ENCODE measurements at places on chromosomes 1 and 21.

- DNase-seq, result peak; percentile 10
Measured at GRCh38 chr1:86596741-86597290, 49.9 kb downstream of the CLCA4 start.

DNA sequence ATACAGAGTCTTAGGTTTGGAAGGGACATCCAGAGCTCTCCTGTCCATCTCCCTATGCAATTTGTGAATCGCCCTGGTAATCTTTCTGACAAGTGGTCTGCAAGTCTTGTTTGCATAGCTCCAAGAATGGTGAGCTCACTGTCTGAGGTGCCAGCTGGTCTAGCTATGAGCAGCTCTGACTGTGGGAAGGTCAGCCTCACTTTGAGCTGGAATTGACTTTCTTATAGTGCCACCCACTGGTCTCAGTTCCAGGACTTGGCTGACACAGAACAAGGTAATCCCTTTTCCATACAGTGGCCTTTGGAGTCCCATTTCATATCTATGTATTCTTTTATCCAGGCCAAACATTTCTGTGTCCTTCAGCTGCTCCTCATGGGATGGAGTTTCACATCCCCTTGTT lies 95.6 kb upstream of the C8B start:
- no peak for DNase-seq

GRCh38 chr1:235326719-235327558 lies 1.0 kb downstream of the ARID4B start:
- no peak for DNase-seq

- peak; percentile 91 for DNase-seq
Measured at GRCh38 chr1:42484382-42484781, 21.3 kb downstream of the CCDC30 start.

DNA sequence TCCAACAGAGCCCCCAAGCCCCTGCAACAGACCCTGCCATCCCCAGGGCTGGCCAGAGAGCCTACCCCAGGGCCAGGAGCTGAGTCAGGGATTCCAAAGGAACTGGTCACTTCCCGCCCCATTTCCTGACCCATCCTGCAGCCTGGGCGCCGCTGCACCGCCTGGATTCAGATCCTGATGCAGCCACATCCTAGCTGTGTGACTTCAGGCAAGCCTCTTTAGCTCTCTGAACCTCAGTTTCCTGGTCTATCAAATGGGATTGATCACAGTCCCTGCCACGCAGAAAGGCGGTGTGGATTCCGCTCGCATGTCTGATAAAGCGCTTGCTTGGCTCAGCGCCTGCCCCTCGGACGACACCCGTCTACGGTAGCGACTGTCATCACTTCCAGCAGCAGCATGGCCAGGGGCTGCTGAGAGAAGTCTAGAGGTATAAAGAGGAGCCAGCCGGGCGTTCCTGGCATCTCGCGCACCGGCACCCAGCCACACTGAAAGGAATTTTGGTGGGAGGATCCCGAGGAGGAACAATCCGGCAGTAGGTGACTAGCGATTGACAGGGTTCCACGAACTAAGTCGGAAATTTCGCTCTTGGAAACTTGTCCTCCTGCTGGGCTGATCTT lies 10.1 kb downstream of the EPHA2 start:
- DNase-seq, result peak; percentile 84
